Daoy (cell line): ENCODE measurements at places on chromosomes 7 and 10. TPM values are rescaled to one million over a fixed set of nuclear protein-coding genes. Genes with fewer than 3 reads are reported as not detected.

DNA sequence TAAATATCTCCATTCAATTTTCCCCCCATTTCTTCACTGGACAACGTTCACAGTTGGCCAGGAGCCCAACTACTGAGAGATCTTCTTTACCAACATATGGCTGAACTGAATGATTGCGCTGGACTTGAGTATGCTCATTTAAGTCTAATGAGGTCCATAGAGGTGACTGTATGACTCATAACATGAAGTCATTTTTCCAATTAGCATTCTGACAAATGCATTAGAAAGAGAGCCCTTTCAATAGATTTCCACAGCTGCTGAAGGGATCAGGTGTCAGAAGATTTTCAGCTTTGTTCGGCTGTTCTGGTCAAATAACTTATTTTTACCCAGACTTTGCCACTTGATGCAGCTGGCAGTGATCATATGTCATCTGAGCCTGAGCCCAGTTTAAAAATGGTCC is 438.0 kb downstream of the ETV1 start:
- DNase-seq, result no peak

DNA sequence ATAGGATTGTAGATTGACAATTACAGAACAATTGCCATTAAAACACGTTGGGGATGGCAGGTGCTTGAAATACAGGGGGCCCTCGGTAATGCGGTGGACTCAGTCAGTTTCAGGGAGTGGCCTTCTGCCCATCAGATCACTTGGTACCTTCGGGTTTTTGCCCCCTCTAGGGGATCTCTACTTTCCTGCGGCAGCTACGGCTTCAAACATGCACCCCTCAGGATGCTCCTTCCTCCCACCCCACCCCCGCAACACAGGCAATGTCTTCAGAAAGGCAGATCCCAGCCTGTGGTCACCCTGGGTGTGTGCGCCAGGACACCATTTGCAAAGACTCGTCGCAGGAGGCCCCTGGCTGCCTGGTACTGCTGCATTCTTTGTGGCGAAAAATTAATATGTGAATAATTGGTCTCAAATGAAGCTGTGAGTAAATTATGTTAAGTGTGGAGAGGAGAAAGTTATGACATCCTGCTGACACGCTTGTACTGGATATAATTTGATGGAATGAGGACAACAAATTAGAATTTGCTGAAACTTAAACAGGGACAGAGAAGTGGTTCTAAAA is 431.0 kb upstream of the MKI67 start:
- DNase-seq, result no peak

- DNase-seq, result peak; percentile 92
Measured at GRCh38 chr10:17229016-17229716, 1.1 kb downstream of the VIM start.

- no peak for DNase-seq
Measured at GRCh38 chr10:99364125-99364524, 35.0 kb downstream of the CNNM1 start.

GRCh38 chr10:69407621-69408301 is 9.0 kb downstream of the TACR2 start:
- DNase-seq, result peak; percentile 23

- no peak for DNase-seq
Measured at GRCh38 chr7:40848541-40849221, 713.9 kb downstream of the SUGCT start.

DNA sequence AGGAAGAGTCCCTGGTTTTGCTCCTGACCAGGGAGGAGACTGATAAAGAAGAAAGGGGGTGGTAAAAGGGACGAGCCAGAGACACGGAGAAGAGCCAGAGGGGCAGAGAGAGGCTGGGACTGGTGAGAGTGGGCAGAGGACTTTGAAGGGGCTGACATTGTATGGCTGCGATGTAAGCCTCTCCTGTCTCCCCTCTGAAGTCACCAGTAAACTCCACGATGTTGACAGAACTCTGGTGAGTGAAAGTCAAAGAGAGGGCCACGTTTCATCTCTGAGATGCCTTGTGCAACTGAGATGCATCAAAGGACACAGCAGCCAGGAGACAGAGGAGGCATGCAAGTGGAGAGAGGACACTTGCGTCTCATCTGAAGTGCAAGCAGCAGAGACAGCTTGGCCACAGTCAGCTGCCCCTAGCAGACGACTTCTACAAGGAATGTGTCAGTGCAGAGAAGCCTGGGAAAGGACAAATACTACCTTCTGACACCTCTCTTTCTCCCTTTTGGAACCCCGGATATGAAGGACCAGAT is 54.3 kb downstream of the SMKR1 start:
- DNase-seq, result no peak

GRCh38 chr10:131920693-131921092 is 19.9 kb downstream of the PPP2R2D start:
- no peak for DNase-seq

GRCh38 chr7:141158561-141158960 is 84.7 kb downstream of the TMEM178B start:
- DNase-seq, result peak; percentile 96

- DNase-seq, result peak; percentile 25
Measured at GRCh38 chr7:977326-978048, 2.1 kb upstream of the COX19 start.

DNA sequence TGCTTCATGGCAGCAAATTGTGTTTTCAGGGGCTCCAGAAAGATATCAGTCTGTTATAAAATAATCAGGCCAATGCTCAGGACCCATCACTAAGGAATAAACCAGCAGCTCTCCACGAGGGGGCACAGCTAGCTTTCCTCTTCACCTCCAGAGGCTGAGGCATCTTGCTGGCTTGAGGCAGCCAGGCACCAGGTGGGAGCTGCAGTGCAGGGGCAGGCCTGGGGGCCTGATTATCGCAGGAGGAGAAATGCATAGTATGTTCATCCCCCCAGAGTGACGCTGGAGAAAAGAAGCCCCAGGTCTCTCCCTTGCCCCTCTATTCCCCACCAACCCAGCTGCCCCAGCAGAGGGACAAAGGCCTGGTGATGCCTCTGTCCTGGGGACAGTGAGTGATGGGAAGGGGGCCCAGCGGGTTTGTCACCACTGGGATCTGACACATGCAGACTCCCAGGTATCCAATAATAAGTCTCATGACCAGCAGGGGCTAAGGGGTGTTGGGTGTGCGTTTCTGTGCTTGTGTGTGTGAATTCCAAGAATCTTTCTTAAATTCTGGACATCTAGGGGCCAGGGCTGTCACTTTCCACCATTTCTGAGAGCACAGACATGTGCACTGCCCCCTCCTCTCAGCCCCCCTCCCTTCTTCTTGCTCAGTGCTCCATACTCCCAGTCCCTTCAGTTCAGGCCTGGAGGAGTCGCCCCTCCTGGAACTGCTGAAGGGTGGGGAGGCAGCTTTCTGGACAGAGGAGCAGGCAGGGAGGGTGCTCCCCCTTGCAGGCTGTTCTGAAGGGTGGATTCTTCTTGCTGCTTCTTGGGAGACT is 128.1 kb upstream of the FAM20C start:
- DNase-seq, result peak; percentile 80

DNA sequence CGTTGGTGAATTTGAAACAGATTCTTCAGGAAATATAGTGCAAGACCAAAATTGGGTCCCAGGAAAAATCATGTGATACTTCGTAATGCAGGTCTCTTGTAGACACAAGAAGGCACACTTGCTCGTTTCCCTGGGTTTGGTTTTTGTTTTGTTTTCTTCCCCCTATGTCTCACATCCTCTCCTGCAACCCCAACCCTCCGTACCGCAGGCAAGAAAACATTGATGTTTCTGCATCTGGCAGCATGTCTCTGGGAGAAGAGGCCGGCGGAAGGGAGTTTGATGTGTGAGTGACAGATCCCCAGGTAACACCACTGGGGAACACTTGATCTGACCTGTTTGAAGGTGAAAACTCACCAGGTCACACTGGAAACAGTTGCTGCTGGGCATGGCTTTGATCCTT is 718.5 kb downstream of the AUTS2 start:
- no peak for DNase-seq

The GRM3 gene
- total RNA-seq, result not detected in 2 replicates

The PNLIPRP3 gene
- total RNA-seq, result 0.17 TPM in 1 of 2 replicates, not detected in the other

The OR2A12 gene
- not detected in 2 replicates for total RNA-seq

The SLC39A12 gene
- not detected in 2 replicates for total RNA-seq

The PNLIPRP2 gene
- total RNA-seq, result not detected in 2 replicates

The ZNF12 gene
- 6.3 and 6.9 TPM in 2 replicates for total RNA-seq

The CCL26 gene
- 1.5 TPM in 1 of 2 replicates, not detected in the other for total RNA-seq

The RNF148 gene
- total RNA-seq, result 0.54 TPM in 1 of 2 replicates, not detected in the other
